GM23248 (cell line): ENCODE measurements at places on chromosomes 4 and X. TPM values are rescaled to one million over a fixed set of nuclear protein-coding genes. Genes with fewer than 3 reads are reported as not detected.

DNA sequence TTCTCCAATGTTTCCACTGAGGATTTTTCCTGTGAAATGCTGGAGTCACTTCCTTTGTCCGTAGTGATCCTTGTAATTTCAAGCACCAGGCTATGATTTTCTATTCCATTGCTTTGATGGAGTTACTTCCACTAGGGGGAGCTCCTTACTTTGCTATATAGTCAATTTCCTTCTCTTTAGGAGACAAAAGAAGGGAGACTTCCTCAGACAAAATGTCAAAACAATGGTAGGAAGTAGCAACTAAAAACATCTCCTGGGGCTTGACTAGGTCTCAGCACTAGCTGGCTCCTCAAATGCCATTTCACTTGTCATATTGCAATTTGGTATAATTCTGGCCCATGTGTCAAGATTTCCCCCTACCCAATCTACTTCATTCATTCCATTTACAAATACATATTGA, 24.1 kb downstream of the ZCCHC12 start:
- peak; percentile 60 for DNase-seq

- peak; percentile 69 for DNase-seq
Measured at GRCh38 chr4:186728631-186729271, 5.1 kb upstream of the FAT1 start.

DNA sequence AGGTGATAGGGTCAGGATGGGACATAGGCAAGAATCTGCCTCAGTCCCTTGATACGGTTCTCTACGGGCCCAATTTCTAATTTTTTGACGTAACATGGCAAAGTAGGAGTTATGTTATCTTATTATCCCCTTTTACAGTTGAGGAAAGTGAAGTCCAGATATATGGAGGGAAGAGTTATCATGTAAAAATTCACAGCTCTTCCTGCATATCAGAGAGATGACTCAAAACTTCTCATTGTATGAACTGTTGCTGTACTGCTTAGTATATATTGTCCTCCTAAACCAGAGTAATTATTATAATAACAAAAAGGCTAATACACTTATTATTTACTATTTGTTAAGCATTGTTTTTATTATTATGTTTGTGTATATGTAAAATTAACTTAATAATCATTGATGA, 260.5 kb upstream of the IGFBP7 start:
- DNase-seq: peak; percentile 28

DNA sequence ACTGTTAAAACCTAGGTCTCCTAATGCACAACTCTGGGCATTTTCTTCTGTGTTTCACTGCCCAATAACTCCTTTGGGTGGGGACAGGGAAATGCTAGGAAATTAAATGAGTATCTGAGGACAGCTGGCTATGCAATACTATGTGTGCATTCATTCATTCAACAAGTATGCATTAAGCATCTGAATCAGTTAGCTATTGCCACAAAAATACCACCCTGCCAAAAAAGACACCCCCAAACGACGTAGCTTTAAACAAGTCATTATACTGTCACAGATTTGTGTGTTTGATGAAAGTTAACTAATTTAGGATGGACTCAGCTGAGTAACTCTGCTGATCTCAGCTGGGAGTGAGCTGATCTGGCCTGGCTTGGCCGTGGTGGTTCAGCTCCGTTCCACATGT, 29.8 kb upstream of the PTCHD1 start:
- DNase-seq: peak; percentile 22

- no peak for DNase-seq
Measured at GRCh38 chr4:1676605-1677525, 7.2 kb downstream of the FAM53A start.

- no peak for DNase-seq
Measured at GRCh38 chr4:10577508-10578426, 106.8 kb downstream of the CLNK start.

GRCh38 chrX:141176586-141177451, at the start of gene LDOC1:
LDOC1 (minus strand) TSS chrX:141177129; CDS start chrX:141177021, 108 bp downstream.
- peak; percentile 70 for DNase-seq

GRCh38 chr4:165612936-165613335, 234.1 kb downstream of the CPE start:
- DNase-seq: no peak

- DNase-seq: no peak
Measured at GRCh38 chrX:74931214-74931613, 6.0 kb upstream of the NEXMIF start.

GRCh38 chr4:6320663-6321062, 51.0 kb downstream of the WFS1 start:
- DNase-seq: no peak

- DNase-seq: no peak
Measured at GRCh38 chr4:46852800-46853199, 56.2 kb downstream of the COX7B2 start.

GRCh38 chr4:8322794-8323704, 53.5 kb downstream of the HTRA3 start:
- no peak for DNase-seq

DNA sequence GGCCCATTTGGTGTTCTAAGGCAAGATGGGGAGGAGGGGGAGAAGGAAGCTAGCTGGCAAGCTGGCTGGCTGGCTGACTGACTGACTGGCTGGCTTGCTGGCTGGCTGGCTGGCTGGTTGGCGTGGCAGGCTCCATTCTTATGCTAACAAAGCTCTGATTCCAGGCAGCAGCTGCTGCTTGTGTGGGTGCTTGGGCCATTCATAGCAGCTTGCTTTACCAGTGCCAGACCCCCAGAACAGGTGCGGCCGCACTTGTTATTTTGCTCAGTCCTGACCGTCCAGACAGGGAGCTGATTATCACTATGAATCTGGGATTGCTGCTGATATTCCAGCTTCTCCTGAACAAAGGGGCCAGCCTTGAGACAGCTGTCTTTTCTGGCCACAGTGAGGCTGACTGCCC, 131.2 kb upstream of the PAK3 start:
- DNase-seq: no peak

DNA sequence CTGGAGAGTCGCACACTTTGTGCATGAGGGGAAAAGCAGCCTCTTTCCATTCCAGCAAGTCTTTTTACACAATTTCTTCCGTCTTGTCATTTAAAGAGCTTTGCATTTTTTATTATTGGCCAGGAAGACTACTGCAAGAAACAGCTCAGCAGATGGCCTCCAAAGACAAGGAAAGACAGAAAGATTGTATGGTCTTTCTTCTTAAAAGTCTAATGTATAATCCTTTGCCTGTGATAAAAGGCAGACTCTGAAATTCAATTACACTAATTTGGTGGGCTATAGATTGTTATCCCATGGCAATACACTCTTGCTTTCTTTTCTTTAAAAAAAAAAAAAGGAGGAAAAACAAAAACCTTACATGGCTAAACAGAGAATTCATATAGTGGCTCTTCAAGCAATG, 5.9 kb downstream of the CAPN6 start:
- DNase-seq: no peak

DNA sequence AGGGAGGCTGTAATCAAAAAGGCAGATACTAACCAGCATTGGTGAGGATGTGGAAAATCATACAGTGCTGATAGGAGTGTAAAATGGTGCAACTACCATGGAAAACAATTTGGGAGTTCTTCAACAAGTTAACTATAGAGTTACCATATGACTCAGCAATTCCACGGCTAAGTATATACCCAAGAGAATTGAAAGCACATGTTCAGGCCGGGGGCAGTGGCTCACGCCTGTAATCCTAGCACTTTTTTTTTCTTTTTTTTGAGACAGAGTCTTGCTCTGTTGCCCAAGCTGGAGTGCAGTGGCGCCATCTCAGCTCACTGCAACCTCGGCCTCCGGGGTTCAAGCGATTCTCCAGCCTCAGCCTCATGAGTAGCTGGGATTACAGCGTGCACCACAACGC, 15.0 kb upstream of the CD99L2 start:
- peak; percentile 53 for DNase-seq

GRCh38 chr4:112778520-112778919, 141.6 kb downstream of the LARP7 start:
- no peak for DNase-seq

- peak; percentile 88 for DNase-seq
Measured at GRCh38 chr4:158161551-158162354, 11.1 kb downstream of the GASK1B start.

GRCh38 chrX:135489542-135489941, 30.9 kb upstream of the INTS6L start:
- DNase-seq: no peak

DNA sequence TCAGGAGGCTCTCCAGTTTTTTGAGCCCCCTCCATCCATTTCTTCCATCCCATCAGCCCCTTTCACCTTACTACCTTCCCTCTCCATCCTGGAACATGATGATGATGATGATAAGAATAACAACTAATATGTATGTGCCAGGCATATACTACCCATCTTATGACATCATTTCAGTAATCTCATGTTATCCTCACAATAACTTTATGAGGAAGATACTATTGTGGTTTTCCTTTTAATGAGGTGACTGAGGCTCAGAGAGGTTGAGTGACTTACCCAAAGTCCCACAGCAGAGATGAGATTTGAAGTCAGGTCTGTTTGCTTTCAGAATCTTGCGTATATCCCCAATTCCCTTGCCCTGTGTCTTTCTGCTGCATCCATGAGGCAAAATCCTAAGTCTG, 55.1 kb downstream of the RTL9 start:
- DNase-seq: no peak

Gene TRIM75
- not detected in 2 replicates for total RNA-seq

Gene NDNF
- total RNA-seq: 1.9 and 3.4 TPM in 2 replicates

Gene UBQLN2
- 11.4 and 11.9 TPM in 2 replicates for total RNA-seq

Gene CENPI
- 9.6 and 11.8 TPM in 2 replicates for total RNA-seq

Gene ABCG2
- 0.11 and 0.76 TPM in 2 replicates for total RNA-seq

Gene NLRP2B
- total RNA-seq: not detected in 2 replicates

Gene SH2D1A
- not detected in 2 replicates for total RNA-seq

Gene YY2
- 0.38 and 1.4 TPM in 2 replicates for total RNA-seq

Gene CPE
- total RNA-seq: 66.9 and 77.9 TPM in 2 replicates
